CD4-positive, alpha-beta memory T cell (primary cell): ENCODE measurements at places on chromosomes 7 and 10. TPM values are rescaled to one million over a fixed set of nuclear protein-coding genes. Genes with fewer than 3 reads are reported as not detected.

SYT15B gene
- not detected for polyA plus RNA-seq

IL6 gene
- polyA plus RNA-seq, result not detected

IDI2 gene
- not detected for polyA plus RNA-seq

EPHB4 gene
- not detected for polyA plus RNA-seq

GRID1 gene
- polyA plus RNA-seq, result not detected
